ENCODE measurements at places on chromosomes 16 and 17.

GRCh38 chr17:37671028-37671823 lies 28.0 kb upstream of the DDX52 start:
- no peak for DNase-seq

- no peak for DNase-seq
Measured at GRCh38 chr17:78196716-78197115, 9.6 kb downstream of the AFMID start.

- no peak for DNase-seq
Measured at GRCh38 chr16:71985262-71985974, 14.8 kb downstream of the PKD1L3 start.

DNA sequence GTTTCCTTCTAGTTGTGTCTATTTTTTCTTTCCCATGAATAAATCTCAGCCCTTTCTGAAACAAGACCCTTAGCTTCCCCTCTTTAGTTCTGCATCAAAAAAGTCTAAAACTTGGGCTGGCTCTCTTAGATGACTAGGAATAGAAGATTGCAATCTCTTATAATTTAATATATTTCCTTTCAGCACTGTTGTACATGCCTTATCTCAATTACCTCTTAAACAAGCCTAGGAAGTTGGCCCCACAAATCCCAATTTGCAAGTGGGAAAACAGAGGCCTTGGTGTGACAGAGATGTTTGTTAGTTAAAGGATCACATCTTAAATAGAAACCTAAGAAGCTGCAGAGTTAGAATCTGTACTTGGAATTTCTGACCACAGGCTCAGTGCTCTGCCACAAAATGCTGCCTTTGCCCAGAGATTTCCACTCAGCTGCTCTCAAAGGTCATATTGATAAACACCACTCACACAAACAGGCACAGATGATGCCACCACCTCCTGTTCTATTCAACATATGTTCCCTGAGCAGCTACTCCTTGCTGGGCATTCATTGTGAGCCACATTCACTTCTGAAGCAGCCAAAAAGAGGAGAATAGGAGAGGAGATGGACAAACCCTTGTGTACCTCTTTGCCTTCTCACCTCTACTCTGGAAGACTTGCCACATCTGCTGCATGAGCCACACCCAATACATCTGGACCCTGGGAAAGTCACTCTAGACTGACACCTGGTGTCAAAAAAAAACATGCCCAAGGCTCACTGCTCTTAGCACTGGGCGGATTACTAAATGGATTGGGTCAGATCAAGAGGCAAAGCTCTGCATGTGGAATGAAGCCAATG lies 5.5 kb downstream of the CCDC182 start:
- no peak for DNase-seq

DNA sequence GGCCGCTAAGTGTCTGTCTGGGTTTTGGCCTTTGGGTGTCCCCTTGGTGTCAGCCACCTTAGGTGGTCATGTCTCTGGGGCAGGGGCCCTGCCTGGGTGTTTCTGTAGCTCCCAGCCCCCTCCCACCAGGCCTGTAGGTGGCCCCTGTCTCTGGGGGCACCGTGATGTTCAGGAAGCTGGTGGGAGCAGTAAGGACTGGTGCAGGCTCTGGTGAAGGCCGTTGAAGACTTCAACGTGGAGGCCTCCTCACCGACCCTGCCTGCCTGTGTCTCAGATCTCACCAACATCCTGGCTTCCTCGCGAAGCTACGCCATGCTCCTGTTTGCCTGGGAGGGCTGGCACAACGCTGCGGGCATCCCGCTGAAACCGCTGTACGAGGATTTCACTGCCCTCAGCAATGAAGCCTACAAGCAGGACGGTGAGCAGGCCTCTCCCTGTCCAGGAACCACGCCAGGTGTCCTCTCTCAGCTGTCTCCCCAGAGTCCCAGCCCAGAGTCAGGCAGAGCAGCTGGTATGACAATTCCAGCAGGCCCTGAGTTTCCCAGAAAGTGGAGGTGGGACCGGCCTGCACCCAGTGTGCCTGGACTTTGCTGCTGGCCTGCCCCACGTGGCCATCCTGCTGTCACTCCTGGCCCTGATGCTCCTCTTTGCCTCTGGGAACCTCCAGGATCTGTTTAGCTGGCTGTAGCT lies 2.8 kb downstream of the ACE start:
- no peak for DNase-seq

DNA sequence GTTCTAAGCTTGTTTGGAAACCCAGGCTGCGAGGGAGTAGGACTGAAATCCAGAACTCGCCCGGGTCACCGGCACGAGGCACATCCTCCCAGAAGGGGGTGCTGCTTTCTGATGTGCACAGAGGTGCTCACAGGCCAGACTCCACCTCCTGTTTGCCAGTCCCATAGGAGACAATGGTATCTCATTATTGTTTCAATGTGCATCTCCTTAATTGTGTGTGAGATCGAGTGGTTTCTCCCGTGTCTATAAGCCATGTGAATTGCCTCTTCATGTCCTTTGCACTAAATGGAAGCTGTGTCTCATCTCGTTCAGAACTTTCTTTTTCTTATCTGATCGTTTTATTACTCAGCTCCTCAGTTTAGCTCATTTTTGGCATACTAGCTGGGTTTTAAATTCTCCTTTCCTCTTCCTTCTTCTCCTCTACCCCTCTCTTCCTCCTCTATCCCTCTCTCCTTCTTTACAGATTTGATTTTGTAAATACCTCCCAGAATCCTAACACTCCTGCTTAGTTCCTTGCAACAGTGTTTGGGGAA lies 32.1 kb upstream of the PRKCB start:
- no peak for DNase-seq

GRCh38 chr16:85498607-85499006 lies 114.5 kb upstream of the GSE1 start:
- DNase-seq: no peak

- DNase-seq: no peak
Measured at GRCh38 chr17:31147507-31148202, 52.9 kb downstream of the NF1 start.

DNA sequence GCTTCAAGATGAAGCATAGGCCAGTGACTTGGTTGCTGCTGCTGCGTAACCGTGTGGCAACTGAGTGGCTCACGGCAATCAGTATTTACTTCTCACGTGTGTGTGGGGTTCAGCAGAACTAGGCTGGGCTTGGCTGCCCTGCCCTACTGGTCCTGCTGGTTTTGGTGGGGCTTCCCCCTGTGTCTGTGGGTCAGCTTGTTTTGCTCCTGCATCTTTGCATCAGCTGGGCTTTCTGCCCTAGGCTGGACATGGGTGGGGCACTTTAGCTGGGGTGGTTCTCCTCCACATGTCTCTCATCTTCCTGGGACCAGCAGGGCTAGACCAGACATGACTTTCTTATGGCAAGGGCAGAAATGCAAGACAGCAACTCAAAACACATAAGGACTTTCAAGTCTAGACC lies 550.5 kb downstream of the MAF start:
- DNase-seq: no peak

GRCh38 chr16:14050291-14051027 lies 20.7 kb upstream of the MRTFB start:
- no peak for DNase-seq

GRCh38 chr17:56593086-56593645 lies 333 bp upstream of the NOG start:
- peak; percentile 4 for DNase-seq

DNA sequence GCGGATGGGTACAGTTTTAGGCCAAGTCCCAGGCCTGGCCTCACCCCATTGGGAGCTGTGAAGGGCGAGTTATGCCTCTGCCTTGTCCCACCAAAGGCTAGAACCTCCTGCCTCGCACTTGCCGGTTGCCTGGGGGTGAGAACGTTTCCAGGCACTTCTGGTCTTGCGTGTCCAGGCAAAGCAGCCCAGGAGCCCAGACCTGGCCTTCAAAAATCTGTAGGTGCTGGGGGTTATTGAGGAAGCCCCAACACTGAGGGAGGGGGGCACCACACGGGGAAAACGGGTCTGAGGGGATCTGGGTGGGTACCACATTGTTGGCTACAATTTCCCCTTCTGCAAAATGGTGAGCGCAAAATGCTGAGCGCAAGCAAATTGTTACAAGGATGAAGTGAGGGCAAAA lies 12.2 kb upstream of the ATP2C2 start:
- DNase-seq: no peak

DNA sequence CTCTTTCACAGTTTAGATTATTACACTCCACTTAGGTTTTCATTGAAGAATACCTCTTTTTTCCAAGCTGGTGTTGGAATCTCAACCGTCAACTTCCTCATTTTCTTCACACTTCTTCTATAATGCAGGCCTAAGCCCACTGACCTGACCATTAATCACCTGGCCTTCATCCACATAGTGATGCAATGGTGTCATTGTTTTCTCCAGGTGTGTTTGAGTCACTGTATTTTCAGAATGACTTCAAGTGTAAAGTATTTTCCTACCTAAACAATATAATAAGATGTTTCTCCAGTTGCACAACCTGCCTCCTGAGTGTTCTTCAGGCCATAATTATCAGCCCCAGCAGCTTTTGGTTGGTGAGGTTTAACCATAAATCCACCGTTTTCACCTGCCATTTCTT lies 1675.1 kb downstream of the TP53TG3F start:
- DNase-seq: no peak

DNA sequence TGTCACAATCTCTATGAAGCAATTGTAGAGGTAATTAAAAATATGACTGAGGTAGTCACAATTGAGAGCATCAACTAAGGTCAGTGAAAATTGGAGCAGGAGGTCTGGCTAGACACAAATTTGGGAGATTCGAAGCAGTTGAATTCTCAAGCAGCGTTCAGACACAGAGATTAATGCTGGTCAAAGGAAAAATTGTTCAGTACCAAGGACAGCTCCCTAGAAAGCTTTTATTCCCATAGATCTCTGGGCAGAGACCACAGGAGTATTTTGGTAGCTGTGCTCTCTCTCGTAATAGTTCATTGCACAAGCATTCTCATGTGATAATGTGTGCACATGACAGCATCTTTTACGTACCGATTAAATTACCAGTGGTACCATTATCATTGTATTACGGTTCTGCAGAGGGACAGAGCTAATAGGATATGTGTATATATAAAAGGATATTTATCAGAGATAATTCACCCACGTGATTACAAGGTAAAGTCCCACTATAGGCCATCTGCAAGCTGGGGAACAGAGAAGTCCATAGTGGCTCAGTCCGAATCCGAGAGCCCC lies 387.5 kb upstream of the HSBP1 start:
- peak; percentile 37 for DNase-seq

- DNase-seq: peak; percentile 98
Measured at GRCh38 chr16:81006813-81007695, at the start of the genes CENPN and CMC2. TSS of gene CENPN (plus strand) at chr16:81007214. CDS start at chr16:81011940, 4,726 bp downstream. TSS of gene CMC2 (minus strand) at chr16:81006885. CDS start at chr16:80997394, 9,491 bp downstream.

- DNase-seq: no peak
Measured at GRCh38 chr16:66562409-66562808, 3.8 kb upstream of the CMTM1 start.

- DNase-seq: no peak
Measured at GRCh38 chr17:30821871-30822723, 2.4 kb downstream of the CRLF3 start.

DNA sequence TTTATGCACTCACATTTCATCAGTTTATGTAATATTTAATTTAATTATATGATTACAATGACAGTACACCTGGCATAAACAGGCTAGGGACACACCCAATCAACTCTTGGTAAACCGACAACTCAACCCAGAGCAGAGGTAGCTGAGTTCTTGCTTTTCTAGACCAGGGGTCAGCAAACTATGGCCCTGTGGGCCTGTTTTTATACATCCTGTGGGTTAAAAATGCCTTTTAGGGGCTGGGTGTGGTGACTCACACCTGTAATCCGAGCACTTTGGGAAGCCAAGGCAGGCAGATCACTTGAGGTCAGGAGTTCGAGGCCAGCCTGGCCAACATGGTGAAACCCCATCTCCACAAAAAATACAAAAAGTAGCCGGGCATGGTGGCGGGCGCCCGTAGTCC lies 99.2 kb upstream of the TMEM97 start:
- DNase-seq: no peak

DNA sequence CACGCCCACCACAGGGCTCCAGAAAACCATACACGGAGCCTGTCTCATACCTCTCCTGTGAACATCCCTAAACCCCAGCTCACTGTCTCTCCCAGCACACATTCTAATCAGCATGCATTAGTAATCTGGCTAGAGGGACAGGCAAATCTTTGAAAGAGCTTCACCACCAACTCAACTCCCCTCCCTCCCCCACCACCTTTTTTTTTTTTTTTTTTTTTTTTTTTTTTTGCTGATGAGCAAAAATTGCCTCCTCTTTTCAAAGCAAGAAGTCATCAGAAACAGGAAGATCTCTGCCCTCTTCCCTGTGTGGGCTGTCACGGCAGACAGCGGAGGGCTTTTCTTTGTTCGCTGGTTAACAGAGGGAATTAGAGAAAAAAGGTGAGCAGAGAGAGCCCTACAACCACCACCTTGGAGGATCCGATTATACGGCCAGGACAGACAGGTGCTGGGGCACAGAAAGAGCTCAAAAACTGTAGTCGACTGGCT lies 19.9 kb downstream of the GAS7 start:
- no peak for DNase-seq

DNA sequence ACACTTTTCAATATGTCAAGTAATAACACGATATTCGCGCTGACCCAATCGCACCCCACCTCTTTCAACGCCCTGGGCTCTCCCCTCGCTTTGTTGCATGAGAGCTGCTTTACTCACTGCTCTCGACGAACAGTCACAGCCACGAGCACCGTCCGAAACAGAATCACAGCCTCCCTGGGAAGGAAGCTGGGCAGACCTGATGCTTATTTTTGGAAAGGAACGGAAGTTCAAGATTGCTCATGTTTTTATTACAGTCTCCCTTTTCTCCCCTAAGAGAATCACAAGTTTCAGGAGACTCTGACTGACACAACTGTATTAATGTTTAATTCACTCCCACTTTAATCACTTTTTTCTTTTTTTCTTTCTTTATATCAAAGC lies 67.8 kb downstream of the ANKRD11 start:
- peak; percentile 71 for DNase-seq

DNA sequence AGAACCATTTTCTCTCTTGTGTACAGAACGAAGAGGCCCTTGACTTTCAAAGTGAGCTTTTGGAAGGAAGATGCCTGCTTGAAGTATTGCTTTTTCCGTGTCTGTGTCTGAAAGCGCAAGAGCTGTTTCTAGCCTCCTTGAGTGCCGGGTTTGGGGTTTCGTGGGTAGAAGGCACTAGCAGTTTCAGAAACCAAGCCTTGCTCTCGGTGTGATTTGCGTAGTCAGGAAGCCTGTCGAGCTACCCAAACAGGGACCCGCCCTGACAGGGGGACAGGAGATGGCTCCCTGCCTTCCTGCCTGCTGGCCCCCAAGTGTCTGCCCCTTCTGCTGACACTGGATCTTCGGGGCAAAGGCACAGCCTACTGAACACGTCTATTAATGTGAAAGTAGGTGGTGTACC lies 322.0 kb downstream of the MAF start:
- no peak for DNase-seq

DNA sequence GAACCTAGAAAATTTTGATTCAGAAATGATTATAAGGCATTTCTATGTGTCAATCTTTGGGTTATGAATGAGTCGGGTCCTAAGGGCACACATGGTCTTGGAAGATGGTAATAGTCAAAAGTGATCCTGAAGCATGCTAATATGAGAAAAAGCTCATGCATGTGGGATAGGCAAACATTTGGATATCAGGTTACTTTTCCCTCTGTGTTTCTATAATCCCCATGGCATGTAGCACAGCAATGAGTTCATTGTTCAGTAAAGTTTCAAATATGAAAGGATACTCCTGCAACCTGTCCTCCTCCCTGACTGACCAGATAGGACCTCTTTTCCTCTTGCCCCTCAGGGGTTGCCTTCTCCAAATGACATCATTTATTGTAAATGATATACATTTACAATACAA lies 249.9 kb upstream of the MON1B start:
- no peak for DNase-seq

Data from stromal cell of bone marrow (primary cell).